DMS153 (cell line): ENCODE measurements at places on chromosomes 5 and 9.

- DNase-seq: no peak
These were observed 126.1 kb downstream of the GPBP1 start for GRCh38 chr5:57299986-57300385.

DNA sequence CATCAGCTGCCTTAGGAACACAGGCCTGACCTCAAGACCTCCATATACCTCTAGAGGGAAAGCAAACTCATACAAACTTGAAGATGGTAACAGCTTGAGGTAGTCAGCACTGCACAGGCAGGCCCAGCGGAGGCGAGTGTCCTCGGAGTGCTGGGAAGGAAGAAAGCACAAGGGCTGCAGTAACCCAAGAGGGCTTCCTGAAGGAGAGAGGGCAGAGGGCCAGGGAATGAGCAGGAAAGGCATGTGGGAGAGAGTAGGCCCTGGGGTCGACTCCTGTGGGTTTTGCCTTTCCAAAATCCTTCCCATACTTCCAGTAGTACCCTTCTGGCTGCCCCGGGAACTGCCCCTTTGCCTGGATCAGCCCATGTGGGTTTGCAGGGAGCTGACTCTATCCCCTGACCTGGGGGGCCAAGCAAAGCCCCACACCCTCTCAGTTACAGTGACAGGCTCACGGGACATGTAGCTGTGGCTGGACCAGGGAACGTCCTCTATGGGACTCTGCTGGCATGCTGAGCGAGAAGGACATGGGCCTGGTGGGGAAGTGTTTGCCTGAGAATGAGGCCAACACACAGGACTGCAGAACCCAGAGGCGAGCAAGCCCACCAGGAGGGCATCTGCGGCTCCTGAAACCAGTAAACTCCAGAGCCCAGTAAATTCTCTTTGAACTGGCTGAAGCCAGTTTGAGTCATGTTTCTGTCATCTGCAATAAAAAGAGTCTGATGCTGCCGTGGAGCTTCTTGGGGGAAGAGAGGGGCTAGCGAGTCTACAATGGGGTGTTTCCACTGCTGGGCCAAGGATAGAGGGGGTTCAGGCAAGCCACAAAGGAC lies 64.1 kb downstream of the COL23A1 start:
- DNase-seq: no peak

DNA sequence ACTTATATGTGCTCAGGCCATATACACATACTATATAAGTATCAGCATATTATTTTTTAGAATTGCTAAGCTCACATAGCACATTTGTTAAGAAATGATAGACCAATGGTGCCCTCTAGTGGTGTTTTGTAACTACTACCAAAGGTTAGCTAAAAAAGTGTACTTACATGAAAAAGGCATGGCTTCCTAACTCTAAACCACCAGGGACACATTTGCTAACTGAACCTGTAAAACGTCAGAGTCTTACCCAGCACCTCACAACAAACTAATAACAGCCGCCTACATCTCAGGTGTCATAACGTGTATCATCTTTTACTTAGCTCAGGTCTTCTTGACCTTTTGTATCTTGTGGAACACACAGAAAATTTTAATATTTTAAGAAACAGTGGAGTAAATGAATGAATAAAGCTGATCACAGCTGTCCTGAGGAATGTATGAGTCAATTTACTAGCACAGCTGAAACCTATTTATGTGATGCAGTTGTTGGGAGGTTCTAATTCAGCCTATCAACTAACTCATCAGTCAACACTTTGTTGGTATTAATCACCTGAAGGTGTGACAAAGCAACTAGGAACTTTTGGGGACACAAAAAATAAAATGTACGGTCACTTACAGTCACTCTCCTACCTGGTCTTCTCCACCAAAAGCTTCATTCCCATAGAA lies 72.9 kb downstream of the BAAT start:
- DNase-seq: peak; percentile 63

DNA sequence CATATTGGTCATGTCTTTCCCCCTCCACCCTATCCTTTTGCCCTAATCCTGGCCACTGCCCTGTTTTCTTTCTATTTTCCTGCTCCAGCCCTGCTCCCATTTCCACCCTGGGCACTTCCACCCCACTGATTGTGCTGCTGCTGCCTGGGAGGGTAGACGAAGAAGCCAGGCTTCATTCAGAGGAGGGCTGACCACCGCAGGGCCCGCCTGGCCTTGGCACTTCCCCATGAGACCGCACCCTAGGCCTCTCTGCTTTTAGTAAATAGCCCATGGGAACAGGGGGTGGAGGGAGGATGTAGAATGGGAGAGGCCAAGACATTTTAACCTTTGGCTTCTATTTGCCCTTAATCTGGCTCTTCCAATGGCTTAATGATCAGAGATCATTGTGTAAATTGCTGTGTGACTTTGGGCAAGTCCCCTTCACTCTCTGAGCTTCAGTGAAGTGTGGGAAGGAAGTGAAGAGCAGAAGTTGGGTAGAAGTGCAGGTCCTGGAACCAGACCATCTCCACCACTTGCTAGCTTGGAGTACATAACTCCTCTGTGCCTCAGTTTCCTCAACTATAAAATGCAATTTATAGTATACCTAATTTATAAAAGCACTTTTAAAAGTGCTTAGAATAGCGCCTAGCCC lies 13.6 kb upstream of the GPX3 start:
- no peak for DNase-seq

DNA sequence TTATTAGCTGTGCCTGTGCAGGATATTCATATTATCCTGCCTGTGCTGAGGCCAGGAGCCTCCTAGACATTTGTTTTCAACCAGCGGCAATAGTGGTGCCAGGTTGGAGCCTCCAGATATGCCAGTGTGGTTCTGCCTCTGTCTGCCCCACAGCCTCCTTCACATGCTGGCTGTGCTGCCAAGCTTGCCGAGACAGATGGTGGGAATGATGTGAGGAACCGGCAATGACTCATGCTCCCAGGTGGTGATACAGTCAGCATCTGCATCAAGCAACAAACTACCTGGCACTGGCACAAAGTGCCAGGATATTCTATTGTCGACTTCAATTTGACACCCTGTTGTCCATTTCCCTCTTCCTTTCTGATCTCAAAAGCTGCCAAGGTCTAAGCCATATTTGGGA lies 285.7 kb downstream of the CHSY3 start:
- DNase-seq: no peak

DNA sequence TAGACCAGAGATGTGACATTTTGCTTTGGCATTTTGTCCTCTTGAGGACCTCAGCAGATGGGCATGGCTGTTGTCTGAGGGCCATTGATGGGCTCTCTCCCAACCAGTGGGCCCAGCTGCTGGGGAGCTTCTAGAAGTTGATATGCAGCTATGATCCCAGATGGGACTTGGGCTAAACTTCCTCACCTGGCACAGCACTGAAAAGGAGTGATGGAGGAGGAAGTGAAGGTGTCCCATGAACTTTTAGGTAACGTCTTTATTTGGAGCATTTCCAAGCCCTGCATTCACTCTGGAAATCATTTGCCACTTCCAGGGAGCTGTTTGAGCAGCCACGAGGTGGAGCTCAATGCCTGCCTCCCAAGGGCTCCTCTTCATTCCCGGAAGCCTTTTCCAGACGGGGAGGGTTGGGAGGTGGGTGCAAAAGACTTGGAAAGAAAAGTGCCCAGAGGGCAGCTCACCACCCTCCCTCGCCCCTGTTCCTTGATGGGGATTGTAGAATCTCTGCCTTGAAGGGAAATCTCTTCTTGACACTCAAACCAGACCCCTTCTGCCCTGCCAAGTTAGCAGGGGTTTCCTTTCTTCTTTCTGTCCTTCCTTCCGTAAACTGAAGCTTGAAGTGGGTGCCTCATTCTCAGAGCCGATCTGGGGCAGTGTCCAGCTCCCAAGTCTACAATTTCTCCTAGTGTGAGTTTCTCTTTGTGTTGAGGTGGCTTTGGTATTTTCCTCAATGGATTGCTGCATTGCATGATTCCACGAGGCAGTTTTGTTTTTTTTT lies 18.1 kb upstream of the NEUROG1 start:
- no peak for DNase-seq

GRCh38 chr5:88488130-88488529 lies 219.5 kb upstream of the TMEM161B start:
- no peak for DNase-seq

GRCh38 chr5:90334741-90335140 lies 74.8 kb downstream of the CETN3 start:
- DNase-seq: no peak
